Astrocyte (in vitro differentiated cells and primary cell): ENCODE measurements at places on chromosomes 7 and 10. TPM values are rescaled to one million over a fixed set of nuclear protein-coding genes. Genes with fewer than 3 reads are reported as not detected.
A peak's percentile ranks its signal among the peaks of the same experiment; 100 is the strongest.

- H3K27me3 ChIP-seq: no peaks in the 10 kb centered on the region
- H3K4me1 ChIP-seq: peaks cover 3% of the 10 kb centered on the region
- no peak overlapping the region for H3K27ac ChIP-seq
- no peak overlapping the region for H3K4me3 ChIP-seq
- H3K36me3 ChIP-seq: no peaks in the 10 kb centered on the region
- DNase-seq: peak; percentile 17
These were observed 92.0 kb downstream of the ITGA8 start for GRCh38 chr10:15627617-15628196.

GRCh38 chr7:12120632-12121031, 90.5 kb upstream of the TMEM106B start:
- H3K4me1 ChIP-seq: no peaks in the 10 kb centered on the region
- no peaks in the 10 kb centered on the region for H3K36me3 ChIP-seq
- no peak for DNase-seq
- no peaks in the 10 kb centered on the region for H3K27me3 ChIP-seq
- no peak overlapping the region for H3K27ac ChIP-seq
- H3K4me3 ChIP-seq: no peak overlapping the region

Gene CARD11
- 6.6 and 9.5 TPM in 2 replicates for total RNA-seq

- no peaks in the 10 kb centered on the region for H3K36me3 ChIP-seq
- H3K4me1 ChIP-seq: peaks cover 13% of the 10 kb centered on the region
- H3K27ac ChIP-seq: no peak overlapping the region
- H3K27me3 ChIP-seq: peaks cover 4% of the 10 kb centered on the region
- no peak for DNase-seq
These were observed 13.5 kb upstream of the CSGALNACT2 start for GRCh38 chr10:43124574-43125273.

Gene SAMD9L
- 45.2 and 55.6 TPM in 2 replicates for total RNA-seq

Gene CRYGN
- not detected in 2 replicates for total RNA-seq

Gene HABP2
- not detected in 2 replicates for total RNA-seq

Gene OR6B1
- not detected in 2 replicates for total RNA-seq
